ENCODE measurements at places on chromosomes 2 and 18.

GRCh38 chr2:75513616-75514170, 47.0 kb downstream of the EVA1A start:
- no peak for DNase-seq

DNA sequence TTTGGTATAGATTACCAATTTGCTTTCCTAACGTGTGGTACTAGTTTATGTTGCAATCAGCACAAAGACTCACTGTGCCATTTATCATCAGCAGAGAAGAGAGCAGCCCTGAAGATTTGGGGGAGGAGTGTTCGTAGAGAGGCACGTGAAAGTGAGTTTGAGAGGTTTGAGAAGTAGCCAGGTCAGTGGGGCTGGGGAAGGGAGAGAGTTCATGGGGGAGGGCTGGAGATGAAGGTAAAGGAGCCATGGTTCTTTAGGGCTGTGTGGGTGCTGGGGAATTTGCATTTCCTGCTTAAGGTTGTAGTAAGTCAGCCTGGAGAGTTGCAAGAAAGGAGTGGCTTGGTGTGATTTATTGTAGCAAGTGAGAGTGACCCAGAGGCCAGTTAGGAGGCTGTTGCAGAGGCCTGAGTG, 172.1 kb downstream of the NEDD4L start:
- no peak for DNase-seq

GRCh38 chr18:6712401-6712800, 17.1 kb upstream of the ARHGAP28 start:
- DNase-seq = no peak

DNA sequence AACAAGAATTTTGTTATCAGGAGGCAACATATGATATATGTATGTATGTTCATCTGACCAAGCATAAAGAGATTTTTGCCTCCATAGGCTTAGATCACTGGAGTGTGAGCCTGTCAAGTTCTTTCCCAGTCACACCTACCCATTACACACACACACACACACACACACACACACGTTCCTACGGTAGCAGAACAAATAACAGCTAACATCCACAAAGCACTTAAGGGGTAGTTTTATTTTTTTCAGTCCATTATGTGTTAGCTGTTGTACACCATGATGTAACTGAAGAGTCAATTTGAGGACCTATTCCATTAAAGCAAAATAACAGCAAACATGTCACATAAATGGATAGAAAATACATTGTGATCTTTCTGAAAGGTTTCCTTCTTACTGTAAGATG, 39.5 kb downstream of the UGP2 start:
- no peak for DNase-seq

- DNase-seq = no peak
Observed at GRCh38 chr2:1727796-1728474, 16.4 kb downstream of the PXDN start.

DNA sequence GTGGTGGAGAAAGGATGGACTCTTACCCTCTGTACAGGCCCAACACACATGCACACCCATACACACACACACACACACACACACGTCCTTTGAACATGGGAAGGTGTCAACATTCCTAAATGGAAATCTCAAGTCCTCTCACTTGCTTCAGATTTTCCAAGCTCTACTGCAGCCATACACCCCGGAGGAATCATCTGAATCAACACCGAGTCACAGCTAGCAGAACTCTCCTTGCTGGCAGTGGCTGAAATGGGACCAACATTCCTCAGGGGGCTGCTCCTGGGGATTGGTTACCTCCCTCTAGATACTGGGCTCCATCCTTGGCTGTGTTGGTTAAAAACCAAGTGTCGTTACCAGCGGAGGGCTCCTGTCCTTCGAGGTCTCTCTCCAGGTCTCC, 112.7 kb downstream of the BCL11A start:
- no peak for DNase-seq

DNA sequence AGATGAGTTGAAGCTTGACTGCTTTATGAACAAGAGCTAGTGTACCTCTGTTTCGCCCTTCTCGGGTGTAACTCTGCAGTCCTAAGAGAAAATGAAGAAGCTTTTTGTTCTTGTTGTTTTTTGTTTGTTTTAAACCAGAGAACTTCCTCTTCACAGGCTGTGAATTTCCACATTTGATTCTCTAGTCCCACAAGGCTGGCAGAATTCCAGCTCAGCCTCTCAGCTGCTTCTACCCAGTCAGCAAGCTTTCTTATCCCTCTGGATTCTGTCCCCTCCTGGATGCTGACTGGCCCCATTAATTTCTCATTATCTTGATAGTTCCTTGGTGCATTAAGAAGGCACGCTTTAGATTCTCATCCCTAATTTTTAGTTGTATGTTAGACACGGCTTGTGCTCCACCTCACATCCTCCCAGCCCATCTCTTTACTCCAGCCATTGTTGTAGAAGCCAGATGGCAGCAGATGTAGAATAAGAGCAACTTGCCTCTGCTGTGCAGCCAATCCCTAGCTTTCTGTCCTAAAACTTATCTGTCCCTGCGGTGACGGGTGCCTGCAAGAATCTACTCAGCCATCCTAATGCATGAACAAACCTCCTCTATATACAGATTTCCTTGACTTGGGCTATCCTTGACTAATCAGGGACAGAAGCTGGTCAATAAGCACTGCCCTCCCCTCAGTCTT, 12.3 kb upstream of the RESP18 start:
- DNase-seq = no peak

DNA sequence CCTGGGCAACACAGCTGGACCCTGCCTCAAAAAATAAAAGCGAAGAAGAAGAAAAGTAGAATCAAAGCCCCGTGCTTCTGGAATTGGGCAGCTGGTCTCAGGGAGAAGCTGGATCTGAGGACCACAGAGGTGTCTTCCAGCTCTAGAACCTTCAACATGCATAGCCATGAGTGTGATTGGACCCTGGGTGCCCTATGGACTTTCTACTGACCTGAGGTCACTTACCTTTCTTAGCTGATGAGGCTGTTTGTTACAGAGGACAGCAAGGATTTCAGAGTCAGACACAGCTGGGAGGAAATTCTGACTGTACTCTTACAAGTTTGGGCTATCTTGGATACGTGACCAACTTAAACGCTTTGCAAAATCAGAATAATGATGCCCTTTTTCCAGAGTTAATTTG, 82.4 kb upstream of the GATA6 start:
- no peak for DNase-seq

GRCh38 chr18:22551536-22552151, 133.9 kb upstream of the CTAGE1 start:
- DNase-seq = peak; percentile 22

DNA sequence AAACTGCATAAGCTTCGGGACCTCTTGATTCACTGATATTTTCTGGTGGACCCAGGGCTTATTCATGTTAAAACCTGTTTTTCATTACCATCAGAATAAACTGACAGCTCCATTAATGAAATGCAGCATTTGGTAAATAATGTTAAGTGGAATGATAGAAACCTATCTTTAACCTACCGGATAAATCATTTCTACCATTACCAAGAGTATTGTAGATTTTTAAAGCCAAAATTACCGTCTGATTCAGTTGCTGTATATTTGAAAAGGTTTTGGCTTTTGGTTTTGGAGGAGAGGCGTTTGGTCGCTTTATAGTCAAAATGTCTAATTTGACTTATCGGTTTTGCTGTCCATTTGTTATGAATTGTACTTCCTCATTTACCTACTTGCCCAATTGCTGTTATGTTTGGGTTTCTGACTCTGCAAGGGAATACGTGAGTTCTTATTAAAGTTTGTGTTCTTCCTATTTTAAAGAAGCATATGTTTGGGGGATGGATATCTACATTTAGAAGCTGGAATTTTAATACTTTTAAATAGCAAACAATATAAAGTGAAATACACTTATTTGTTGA, 1.0 kb upstream of the CUL3 start:
- no peak for DNase-seq

DNA sequence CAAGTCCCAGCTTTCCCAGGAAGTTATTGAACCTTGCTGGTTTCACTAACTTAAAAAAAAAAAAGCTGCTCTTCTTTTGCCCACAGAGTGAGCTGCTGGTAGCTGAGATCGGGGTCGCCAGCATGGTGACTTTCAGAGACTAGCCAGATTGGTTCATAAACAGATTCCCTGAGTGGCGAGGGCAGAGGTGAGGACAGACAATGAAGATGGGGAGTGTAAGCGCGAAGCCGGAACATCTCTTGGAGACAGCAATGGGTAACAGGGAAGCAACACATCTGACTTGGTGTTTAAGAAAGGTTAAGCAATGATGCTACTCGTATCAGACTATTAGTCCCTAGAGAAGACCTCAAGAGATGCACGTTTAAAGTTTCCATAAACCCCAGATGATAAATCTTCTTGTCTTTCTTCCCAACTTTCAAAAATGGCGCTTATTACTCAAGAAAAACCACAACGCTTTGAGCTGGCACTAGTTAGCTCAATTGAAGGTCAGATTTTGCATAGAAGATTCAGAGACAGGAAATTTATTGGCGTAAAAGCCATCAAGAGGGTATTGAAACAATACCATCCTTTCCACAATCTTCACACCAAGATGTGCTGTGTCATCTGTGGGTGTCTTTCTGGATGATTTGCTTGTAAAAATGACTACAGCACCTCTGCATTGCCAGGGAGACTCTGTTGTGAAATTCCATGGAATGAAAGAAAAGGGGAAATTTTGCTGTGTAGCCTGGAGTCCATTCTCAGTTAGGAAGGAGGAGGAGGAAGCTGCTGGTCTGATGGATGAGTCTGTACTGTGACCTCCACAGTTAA, 193.1 kb upstream of the CXCR4 start:
- no peak for DNase-seq

- no peak for DNase-seq
Observed at GRCh38 chr18:58565021-58565420, 63.9 kb downstream of the ALPK2 start.

GRCh38 chr2:230866756-230867523, 2.2 kb downstream of the ITM2C start:
- DNase-seq = no peak

DNA sequence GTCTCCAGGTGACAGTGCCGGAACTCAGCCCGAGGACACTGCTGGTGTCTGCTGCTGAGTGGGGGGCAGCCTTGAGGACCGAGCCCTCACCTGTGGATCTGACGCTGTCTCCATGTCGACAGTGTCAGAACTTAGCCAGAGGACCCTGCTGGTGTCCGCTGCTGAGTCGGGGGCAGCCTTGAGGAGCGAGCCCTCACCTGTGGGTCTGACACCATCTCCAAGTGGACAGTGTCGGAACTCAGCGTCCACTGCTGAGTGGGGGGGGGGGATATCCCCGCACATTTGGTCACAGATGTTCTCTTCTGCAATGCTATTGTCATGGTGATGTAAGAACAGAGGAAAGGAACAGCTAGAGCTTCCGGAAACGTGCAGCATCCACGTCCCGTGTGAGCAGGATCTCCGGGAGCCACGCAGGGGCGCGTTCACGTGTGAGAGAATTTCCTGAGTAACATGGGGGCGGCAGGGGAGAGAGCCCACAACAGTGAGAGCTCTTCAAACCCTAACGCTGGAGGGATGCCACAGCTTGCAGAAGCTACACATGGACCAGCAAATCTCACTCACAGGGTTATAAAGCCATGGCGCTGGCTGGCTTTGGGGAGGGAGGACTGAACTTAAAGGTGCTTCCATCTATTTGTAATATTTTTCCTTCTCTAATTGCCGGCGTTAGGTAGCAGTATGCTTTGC, 250.7 kb upstream of the SALL3 start:
- DNase-seq = no peak

- no peak for DNase-seq
Observed at GRCh38 chr2:650343-651310, 26.6 kb downstream of the TMEM18 start.

DNA sequence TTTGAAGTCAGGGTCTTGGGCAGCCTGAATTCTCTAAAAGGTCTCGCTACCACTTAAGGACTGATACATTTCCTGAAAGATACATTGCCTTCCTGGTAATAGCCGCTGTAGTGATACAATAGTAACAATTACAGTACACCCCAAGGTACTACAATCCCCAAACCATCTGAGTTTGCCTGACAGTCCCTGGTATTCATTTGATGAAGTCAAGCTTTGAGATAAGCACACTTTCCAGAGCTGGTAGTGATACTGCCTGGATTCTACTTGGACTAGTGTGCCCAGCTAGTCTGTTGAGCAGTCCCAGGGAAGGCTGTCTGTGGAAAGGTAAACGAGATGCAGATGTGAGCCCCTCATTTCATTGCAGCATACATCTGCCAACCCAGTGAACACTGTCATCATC, 24.4 kb upstream of the ITGB6 start:
- DNase-seq = no peak

DNA sequence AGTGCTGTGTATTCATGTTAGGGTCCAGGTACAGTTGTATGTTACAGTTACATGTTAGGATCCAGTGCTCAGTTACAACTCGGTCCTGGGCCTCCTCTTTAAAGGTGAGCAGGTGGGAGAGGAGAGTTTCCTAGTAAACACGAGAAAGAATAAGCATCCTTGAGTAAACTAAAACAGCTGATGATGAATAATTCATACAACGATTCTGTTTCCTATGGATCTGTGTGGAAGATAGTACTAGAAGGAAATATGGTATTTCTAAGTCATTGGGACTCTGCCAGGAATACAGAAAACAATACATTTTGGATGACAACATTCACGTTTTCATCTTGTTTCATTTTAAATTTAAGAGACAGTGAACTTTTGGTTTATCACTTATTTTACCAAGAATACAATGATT, 29.5 kb downstream of the SNTG2 start:
- DNase-seq = no peak

DNA sequence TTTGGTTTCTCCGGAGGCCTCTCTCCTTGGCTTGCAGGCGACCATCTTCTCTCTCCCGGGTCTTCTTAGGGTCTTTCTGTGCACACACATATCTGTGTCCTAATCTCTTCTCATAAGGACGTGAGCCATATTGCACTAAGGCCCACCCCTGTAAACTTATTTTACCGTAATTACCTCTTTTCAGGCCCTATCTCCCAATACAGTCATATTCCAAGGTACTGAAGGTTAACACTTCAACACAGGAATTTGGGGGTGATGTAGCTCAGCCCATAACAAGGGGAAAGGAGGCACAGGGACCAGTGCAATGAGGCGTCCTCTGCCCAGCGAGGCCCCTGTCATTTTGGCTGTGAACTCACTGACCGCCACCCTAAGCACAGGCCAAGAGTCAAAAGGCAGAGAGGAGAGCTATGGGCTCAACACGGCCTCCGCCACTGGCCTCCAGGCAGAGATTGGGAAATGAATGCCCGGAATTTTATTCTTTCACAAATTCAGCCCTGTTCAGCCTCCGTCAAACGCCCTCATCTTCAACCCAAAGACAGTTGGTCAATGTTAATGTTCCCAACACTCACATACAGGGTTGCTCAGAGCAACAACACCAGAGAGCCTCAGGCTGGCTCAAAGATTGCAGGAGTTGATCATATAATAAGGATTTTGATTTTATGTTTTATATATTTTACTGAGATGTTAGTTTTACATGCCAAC, 15.9 kb upstream of the NMUR1 start:
- no peak for DNase-seq

- DNase-seq = no peak
Observed at GRCh38 chr18:43826215-43826614, 548.9 kb upstream of the SYT4 start.

- DNase-seq = no peak
Observed at GRCh38 chr2:105712981-105713596, 31.6 kb upstream of the NCK2 start.

- no peak for DNase-seq
Observed at GRCh38 chr2:98277162-98277859, 68.9 kb upstream of the CNGA3 start.

All from HTR-8/SVneo (cell line).